ENCODE measurements at places on chromosomes 12 and 14.
A peak's percentile ranks its signal among the peaks of the same experiment; 100 is the strongest.

- peak; percentile 28 for DNase-seq
Measured at GRCh38 chr12:51218607-51219161, 822 bp upstream of the POU6F1 start.

DNA sequence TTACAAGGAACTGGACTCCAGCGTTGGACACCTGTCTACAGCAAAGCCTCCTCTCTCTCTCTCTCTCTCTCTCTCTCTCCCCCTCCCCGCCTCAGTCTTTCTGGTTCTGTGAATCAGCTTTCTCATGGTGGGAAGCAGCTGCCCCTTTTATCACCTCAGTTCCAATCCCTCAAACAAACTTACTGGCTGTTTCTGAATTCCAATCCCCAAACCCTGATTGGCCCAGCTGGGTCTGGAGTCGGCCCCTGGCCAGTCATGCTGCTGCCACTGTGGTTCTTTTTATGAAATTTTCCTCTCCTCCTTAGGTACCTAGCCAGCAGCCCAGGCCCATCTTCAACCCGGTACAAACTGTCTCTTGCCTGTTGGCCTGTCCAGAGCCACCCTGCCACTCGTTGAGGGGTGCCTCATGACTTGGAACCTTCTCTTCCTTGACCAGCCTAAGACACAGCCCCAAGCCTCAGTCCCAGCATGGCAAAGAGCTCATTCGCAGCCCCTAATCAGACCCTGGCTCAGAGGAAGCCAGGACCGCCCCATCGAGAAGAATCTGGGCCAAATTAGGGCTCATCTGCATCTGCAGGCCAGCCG is 9.4 kb upstream of the MORN3 start:
- no peak for DNase-seq

- no peak for DNase-seq
Measured at GRCh38 chr12:18808221-18808620, 70.3 kb downstream of the CAPZA3 start.

GRCh38 chr12:78155546-78155945 is 324.9 kb downstream of the NAV3 start:
- no peak for DNase-seq

- DNase-seq: peak; percentile 75
Measured at GRCh38 chr12:22543246-22544037, 900 bp downstream of the C2CD5 start.
